ENCODE measurements at places on chromosomes 11 and 22. TPM values are rescaled to one million over a fixed set of nuclear protein-coding genes. Genes with fewer than 3 reads are reported as not detected.

Gene RTN3
- 161 TPM for total RNA-seq

Gene PRMT3
- total RNA-seq = 17.3 TPM

Gene PTPRCAP
- total RNA-seq = 3.1 TPM

Gene KAT5
- 103 TPM for total RNA-seq

Gene MUC2
- 0.08 TPM for total RNA-seq

Gene PIH1D2
- 1.1 TPM for total RNA-seq

Gene DDX17
- total RNA-seq = 315 TPM

Gene AASDHPPT
- total RNA-seq = 44.6 TPM

Gene INSC
- total RNA-seq = not detected

Gene KREMEN1
- 62.3 TPM for total RNA-seq

Gene CELSR1
- 79.3 TPM for total RNA-seq

Gene OR56A3
- total RNA-seq = not detected

Gene MAJIN
- not detected for total RNA-seq

Gene FAM181B
- total RNA-seq = 0.42 TPM

Gene SLC22A6
- total RNA-seq = not detected

Gene KLHDC7B
- 0.26 TPM for total RNA-seq

Measured in suprapubic skin (tissue), 4 donors.